ENCODE measurements at places on chromosomes 4 and X.
A peak's percentile ranks its signal among the peaks of the same experiment; 100 is the strongest.

GRCh38 chr4:121564840-121565375 lies 131.9 kb downstream of the ANXA5 start:
- DNase-seq = peak; percentile 19

- DNase-seq = no peak
Observed at GRCh38 chr4:37082912-37083311, 161.6 kb upstream of the NWD2 start.

DNA sequence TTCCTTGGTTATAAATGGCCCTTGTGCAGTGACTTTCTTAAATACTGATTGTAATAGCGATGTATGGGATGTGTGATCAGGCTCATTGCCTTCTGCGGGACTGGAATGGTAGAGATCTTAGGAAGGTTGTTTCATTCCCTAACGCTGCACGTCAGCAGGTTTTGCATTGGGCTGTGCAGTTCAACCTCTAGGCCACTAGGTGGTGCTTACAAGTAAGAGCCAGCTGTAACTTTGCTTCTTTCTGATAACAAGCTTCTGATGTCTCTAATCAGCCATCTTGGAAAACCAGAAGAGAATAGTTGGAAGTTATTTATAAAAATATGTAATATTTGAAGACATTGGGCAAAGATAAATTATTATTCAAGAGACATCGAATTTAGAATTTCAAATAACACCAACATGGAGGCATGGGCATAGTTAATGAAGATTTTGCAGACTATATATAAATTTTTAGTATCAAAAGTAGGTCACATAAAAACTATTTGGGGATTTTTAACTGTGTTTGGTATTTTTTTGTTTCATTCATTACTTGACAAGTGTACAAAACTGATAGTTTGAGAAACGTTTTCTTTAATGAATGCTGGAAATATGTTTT lies 339.7 kb upstream of the PCDH7 start:
- DNase-seq = peak; percentile 22

- DNase-seq = no peak
Observed at GRCh38 chr4:5749568-5749967, 38.6 kb downstream of the EVC start.

GRCh38 chr4:166675411-166675810 lies 558.9 kb downstream of the SPOCK3 start:
- no peak for DNase-seq

GRCh38 chr4:150237110-150237872 lies 159.0 kb downstream of the DCLK2 start:
- peak; percentile 94 for DNase-seq

- DNase-seq = no peak
Observed at GRCh38 chrX:151176231-151176750, at the start of gene GPR50. TSS of gene GPR50 (plus strand) at chrX:151176584. CDS start at chrX:151176722, 138 bp downstream.

- DNase-seq = no peak
Observed at GRCh38 chrX:30577362-30577991, at the start of gene TASL. TSS of gene TASL (minus strand) at chrX:30577766. CDS start at chrX:30560355, 17,411 bp downstream.

DNA sequence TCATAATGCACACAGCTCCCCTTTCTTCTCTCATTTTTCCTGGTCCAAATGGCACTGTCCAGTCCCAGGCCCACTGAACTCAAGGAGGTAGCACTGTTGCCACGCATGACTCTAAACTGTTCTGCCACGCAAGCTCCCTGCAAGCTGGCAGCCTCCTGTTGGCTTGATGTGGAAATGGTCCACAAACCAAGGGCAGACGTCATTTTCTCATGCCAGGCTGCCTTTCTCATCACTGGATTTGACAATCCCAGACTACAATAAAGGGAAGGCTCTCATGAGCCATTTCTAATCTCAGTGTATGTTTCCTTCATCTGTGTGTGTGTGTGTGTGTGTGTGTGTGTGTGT lies 22.4 kb downstream of the OTOP1 start:
- DNase-seq = no peak

DNA sequence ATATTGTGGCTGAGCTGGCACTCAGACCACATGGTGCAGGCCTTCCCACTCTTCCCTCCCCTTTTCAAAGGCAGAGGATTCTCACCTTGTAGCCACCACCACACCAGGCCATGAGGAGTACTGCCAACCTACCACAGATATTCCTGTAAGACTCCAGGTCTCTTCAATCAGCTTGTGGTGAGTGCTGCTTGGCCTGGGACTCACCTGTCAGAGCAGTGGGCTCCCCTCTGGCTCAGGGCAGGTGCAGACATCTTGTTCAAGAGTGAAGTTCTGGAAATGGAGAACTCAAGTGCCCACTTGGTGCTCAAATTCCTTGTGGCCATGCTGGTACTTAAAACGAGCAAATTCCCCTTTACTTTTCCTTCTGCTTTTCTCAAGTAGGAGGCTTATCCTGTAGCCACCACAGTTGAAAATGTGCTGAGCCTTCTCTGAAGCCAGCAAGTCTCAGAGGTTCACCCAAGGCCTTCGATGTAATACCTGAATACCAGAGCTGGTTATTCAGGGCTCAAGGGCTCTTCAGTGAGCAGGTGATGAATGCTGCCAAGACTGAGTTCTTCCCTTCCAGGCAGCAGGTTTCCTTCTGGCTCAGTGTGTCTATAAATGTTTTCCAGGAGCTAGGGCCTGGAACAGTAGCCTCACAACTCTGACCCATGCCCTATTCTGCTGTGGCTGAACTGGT lies 212.9 kb downstream of the TEX13C start:
- no peak for DNase-seq

DNA sequence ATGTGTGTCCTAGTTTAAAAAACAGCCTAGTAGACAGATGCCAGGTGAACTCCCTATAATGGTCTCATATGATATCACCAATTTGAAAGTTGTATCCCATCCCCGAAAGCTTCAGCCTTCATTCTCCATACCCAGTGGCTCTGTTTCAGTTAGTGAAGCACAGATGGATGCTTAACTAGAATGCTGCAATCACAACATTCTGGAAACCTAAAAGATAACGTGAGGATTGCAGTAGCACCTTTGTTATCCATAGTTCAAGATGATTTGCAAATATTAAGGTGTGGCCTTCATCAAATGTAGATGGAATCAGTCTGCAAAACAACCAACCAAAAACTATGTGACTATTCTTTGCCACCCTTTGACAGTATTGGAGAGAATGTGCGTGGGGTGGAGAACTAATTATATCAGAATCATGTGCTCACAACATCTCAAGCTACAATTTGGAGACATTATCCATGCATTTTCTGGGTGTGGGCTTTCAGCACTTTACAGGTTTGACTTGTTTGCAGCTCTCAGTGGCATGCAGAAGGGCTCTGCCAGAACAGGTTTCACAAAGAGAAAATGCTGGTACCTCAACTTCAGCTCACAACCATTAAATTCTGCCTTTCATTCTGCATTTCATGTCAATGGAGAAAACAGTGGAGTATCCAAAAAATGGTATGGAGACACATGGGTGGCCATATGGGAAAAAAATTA lies 18.3 kb upstream of the PPID start:
- no peak for DNase-seq

DNA sequence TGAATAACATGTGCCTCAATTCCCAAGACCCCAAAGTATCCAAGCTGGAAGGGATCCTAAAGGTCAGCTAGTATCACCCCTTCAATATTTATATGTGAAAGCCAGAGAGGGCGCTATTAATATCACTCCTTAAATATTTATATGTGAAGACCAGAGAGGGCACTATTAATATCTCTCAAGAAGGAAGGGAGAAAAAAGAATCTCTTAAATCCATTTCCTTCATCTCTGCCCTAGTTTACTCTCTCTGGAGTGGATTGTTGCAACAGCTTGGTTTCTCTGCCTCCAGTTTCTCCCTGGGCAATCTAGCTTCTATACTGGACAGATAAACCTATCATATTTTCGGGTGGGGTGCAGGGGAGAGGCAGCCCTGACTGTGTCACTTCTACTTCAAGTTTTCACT lies 31.6 kb upstream of the MSN start:
- DNase-seq = no peak

- no peak for DNase-seq
Observed at GRCh38 chr4:138190452-138190858, 51.7 kb downstream of the SLC7A11 start.

- no peak for DNase-seq
Observed at GRCh38 chrX:154812341-154813101, 7.2 kb upstream of the MPP1 start.

DNA sequence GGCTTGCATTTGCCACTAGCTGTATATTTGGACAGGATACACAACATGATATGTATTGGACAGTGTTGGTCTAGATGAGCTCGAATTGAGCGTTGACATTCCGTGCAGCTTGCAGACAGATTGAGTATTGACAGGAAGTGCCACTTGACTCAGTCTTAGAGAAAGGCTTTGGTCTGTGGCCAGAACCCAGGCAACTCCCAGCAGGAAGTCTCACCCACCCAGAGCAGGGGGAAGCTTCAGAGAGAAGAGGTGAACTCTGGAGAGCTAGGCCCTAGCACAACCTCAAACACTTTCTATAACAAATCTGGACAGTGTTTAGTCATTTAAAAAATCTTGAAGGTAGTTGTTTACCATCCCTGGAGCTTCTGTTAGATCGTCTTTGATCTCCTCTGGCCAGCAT lies 280.5 kb downstream of the FBXW7 start:
- DNase-seq = peak; percentile 30

GRCh38 chr4:75723163-75724065 lies 963 bp upstream of the USO1 start:
- peak; percentile 73 for DNase-seq

- no peak for DNase-seq
Observed at GRCh38 chr4:188432328-188432727, 293.1 kb downstream of the TRIML1 start.

DNA sequence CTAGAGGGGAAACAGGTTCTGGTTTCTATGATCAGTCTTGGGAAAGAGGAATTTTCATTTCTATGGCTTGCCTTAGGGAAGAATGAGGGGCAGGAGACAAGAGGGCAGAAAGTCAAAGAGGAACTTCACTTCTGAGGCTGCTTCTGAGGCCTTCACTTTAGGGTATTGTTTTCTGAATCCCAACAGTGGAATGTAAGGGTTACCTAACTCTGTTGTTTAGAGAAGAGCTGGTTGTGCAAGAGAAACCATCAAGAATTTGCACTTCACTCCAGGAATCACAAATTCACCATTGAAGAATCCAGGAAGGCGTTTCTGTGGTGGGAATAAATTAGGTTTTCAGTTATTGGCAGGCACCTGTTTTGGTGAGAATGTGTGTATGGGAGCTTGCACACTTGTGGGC lies 126.7 kb upstream of the AMOT start:
- peak; percentile 77 for DNase-seq

- no peak for DNase-seq
Observed at GRCh38 chrX:9525511-9526248, 60.8 kb downstream of the TBL1X start.

- DNase-seq = peak; percentile 80
Observed at GRCh38 chr4:159298502-159298901, 195.6 kb downstream of the RAPGEF2 start.

- DNase-seq = no peak
Observed at GRCh38 chrX:9957743-9958142, 9.4 kb upstream of the CLDN34 start.

DNA sequence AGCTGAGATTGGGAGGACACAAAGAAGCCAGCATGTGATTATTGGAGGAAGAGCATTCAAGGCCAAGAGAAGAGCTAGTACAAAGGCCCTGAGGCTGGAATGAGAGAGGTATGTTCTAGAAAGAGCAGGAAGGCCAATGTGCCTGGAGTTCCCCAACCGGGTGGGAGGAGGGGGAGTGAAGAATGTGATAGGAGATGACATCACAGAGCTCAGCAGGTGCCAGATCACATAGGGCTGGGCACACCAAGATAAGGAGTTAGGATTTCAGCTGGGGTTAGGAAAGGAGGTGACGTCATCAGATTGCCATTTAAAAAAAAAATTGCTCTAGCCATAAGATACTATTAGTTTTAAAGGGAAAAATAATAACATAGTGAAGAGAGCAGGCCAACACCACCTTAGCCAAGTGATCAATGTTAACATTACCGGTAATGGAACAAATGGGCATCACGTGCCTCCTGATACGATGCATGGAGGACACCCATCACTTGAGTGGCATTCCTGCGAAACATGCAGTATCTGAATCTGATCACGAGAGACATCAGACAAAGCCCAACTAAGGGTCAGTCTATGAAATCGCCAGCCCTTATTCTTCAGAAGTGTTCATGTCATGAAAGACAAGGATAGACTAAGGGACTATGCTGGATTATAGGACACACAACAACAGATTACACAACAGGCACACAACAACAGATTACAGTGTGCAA lies 344.3 kb downstream of the BCOR start:
- DNase-seq = no peak

DNA sequence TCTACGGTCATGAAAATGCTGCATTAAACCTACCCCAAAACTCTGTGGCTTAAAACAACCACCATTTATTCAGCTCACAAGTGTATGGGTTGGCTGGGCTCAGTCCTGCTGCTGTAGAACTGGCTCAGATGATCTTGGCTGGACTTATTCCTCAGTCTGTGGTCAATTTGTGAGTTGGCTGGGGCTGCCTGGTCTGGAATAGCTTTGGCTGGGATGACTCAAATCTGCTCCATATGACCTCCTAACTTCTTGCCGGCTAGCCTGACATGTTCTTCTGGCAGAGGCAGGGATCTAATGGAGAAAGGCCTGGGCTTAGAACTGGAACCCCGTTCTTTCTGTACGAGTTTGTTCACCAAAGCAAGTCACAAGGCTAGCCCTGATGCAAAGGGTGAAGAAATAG lies 71.7 kb downstream of the CFAP299 start:
- peak; percentile 89 for DNase-seq

DNA sequence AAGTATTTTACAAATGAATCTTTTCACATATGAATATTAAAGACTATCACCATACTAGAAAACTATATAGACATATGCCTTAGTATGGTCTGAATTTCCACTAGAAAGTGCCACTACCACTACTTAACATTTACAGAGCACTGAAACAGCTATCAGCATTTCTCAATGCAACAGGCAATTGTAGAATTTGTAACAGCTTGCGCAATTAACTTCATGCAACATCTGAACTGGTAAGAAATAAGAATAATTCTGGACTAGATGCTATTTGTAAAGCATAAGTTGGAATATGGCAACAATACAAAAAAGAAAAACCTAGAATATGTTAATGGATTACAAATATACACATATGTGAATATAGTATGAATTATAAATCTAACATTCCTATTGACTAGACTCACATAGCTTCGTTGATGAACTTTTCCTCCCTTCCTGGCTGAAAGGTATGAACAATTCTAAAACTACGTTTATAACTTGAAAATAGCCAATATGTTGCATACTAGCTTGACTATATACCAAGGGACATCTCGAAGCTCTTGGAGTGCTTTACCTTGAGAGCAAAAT lies 82.0 kb downstream of the ATP8A1 start:
- no peak for DNase-seq

- peak; percentile 74 for DNase-seq
Observed at GRCh38 chrX:151396042-151396824, 773 bp upstream of the VMA21 start.

- peak; percentile 40 for DNase-seq
Observed at GRCh38 chr4:19735012-19735411, 516.7 kb upstream of the SLIT2 start.

DNA sequence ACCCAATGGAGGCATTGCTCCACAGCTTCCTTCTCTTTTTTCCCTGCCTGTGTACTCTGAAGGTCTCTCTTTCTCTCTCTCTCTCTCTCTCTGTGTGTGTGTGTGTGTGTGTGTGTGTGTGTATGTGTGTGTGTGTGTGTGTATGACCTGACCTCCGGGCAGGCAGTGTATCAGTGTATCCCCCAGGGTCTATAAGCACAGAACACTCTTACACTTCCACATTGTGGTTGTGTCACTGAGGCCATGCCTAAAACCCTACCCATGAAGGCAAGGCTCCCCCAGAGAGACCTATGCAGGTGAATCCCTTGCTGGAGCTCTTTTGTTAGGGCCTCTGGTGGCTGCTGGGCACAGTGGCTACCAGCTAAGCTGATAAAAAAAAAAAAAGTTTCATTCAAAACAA lies 300.4 kb upstream of the BMP3 start:
- no peak for DNase-seq

Data from AG10803 (cell line).